SK-N-SH treated with all-trans-retinoic acid at 6 μM for 48 hours (cell line): ENCODE measurements at places on chromosomes 1 and 21.

DNA sequence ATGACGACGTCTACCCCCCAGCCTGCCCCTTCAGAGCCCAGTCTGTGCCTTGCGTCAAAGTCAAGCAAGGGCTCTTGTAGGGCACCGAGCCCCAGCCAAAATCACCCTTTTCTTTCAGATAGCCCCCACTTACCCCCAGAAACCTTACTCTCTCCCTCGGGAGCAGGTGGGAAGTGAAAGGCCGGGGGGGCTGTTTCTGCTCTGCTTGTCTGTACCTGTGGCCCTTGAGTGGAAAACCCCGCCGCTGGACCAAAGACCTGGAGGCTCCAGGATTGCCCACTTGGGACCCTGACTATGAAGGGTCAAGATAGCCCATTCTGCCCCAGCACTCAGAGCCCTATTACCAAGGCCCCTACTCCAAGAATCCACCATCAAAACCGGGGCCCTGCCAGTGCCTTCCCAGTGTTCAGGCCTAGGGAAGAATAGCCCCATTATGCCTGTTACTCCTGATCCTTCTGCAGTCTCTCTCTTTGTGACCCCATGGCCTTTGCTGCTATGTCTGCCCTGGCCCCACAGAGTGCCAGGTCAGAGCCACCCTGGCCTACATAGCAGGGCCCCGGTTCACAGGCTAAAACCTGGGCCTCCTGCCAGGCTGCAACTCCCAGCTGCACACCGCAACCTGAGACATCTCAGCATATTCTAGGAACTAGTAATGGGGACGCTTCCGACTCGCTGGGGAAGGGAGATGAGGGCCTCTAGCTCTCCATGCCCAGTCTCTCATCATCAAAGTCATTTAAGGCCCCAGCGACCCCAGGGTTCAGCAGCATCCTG is 22.2 kb upstream of the HPDL start:
- ATAC-seq: no peak

- no peak; the same call in 2 of the 3 replicates for ATAC-seq
These were observed 115.0 kb upstream of the SMYD2 start for GRCh38 chr1:214165850-214166374.

DNA sequence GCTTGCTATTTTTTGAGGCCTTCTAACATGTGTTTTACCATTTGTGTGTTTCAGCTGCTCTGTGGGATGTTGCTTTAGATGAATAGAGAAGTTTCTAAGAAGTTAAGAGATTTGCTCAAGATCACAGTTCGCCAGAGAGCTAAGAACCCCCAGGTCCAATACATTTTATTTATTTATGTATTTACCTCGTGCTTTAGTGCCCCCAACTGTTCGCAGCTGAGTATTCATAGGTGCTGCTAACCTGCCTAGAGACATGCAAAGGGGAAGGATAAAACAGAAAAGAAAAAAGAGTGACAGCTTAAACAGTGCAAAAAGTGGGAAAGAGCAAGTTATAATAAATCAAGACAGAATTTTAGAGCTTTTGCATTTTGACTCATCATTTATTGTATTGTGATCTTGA is 31.1 kb downstream of the NFYC start:
- no peak for ATAC-seq

DNA sequence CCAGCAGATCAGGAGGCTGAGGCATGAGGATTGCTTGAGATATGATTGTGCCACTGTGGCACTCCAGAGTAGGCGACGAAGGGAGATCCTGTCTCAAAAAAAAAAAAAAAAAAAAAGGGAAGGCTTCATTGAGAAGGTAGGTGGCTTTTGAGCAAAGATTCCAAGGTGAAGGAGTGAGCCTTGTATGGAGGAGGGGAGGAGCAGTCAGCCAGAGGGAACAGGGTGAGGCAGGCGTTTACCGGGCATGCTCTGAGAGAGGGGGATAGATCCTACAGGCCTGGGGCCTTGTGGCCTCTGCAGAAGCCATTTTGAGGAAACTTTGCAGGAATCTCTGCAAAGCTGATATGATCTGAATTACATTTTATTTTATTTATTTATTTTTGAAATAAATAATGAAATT is 5.1 kb upstream of the HDAC1 start:
- ATAC-seq: no peak

DNA sequence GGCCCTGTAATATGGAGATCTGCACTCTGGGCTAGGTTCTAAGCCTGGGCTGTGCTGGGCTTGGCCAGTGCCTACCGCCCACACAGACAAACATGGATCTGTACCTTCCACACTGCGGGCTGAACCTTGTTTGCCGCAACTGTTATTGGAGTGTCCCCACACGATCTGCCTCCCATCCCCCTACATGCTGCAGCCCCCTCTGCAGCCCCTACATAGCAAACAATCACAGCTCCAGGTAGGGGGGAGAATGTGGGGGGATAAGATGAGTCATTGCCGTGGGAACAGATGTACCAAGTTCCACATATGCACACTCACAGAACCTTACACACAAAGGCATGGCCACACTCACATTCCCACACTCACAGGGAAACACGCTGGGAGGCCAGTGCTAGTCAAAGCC is 2.1 kb upstream of the HCRTR1 start:
- ATAC-seq: no peak

DNA sequence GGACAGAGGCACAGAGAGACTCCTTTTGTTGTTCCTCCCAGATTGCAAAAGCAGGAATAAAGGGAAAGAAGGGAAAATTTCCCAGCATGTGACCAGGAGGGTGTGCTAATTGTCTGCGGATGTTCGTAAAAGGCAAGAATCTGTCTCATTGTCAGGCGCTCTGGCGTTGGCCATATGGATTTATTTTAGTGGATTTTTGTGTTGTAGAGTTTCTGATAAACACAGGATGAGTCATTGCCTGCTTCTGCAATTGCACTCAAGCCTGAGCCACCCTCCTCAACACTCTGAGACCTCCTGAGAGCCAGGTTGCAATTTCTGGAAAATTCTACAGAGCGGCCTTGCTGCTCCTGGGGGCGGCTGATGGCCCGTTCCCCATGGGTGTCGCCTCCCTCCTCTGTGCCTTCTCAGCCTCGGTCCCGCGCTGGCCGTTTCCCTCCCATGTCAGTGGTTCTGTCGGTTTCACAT is 227.7 kb downstream of the KAZN start:
- ATAC-seq: no peak

GRCh38 chr1:38558055-38558454 is 301.5 kb downstream of the RRAGC start:
- no peak for ATAC-seq

DNA sequence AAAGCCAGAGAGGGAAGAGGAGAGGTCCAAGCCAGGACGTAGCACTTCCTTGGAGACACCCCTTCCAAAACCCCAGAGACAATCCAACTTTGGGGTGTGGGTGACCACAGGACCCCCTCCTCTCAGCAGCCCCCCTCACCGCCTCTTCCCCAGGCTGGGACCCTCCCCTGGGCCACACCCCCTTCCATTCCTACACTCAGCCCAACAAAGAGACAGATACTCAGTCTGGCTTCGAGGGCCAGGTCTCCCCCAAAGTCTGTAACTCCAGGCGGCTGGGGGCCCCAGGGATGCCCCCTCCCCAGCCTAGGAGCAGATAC is 1.4 kb downstream of the MEX3A start:
- peak; percentile 17 for ATAC-seq

DNA sequence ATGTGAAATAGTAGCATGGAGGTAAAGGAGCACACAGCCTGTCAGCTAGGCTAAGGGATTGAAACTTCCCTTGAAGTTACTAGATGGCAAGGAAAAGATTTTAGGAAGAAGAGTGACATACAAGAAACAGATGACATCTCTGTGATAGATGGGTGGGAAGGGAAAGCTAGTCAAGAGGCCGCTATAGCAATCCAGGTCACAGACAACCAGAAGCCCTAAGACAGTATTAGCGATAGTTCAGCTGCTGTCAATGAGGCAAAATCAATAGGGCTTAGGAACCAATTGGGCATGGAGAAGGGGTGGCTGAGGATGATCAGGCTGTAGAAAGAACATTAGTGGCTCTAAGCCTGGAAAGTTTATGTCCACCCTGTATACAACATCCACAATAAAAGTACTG is 111.1 kb downstream of the GLUL start:
- no peak for ATAC-seq

DNA sequence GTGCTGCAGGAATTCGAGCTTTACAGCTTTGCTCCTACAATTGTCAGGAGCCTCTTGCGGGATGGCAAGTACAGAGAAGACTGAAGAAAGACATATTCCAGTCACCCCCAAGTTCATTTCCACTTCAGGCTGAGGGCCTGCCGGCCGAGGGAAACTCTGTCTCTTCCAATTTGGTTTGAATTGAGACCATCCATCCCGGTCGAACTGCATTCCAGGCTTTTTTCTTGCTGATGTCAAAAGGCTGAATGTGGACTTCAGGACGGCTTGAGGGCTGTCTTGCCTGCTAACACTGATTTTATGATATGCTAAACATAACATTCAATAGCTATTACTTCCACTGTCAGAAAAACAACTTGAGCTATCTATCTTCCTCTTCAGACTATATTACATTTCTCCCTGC is 79.8 kb upstream of the PLXNA2 start:
- ATAC-seq: no peak
